Hindlimb muscle (tissue), 1 donor: ENCODE measurements at places on chromosomes 5 and 9.

DNA sequence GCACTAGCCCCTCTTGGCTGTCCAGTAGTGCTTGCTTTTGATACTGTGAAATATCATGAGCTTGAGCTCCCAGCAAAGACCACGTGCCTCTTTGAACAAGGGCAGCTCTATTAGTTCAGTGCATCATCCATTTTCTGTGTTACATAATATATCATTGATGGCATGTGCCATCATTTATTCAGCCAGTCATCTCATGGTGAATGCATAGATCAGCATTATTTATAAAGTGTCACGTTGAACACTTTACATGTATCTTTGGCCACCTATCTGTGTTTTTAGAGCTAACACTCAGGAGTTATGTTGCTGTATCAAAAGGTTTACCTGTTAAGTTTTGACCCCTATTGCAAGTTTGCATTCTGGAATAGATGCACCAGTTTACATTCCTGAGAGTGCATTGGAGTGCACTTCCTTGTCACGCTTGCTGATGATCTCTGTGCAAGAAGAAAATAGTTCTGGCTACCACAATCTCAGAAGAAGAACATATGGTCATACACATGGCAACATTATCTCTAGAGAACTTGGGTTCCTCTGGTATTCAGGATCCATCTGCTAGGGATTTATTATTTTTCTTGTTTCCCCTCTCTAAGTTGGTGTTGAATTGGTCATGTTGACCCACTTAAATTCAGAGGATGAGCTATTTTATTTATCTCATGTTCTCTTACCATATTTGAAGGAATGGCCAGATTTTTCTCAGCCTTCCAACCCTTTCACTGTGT is 120.9 kb downstream of the SH3GL2 start:
- DNase-seq, result no peak

DNA sequence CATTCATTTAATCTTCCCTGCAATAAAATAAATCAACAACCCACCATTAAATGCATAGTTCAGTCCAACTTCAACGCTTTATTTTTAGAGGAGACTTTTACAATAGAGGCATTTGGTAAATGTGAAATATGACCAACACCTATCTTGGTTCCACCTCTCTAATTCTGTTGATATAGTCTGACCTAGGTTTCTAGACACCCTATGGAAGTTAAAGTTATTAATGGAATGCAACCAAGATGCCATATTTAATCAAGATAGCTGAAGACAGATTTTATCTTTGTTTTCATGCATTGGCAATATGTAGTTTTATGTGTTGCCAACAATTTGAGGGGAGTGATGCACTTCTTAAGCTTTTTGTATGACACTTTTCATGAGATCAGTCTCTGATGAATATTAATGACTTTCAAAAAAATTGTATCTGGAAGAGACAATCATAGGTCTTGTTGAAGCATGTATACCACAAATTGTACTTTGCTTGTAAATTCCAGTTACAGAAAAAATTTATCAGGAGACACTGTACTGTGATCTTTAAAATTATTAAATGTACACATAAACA is 101.7 kb upstream of the IFNK start:
- DNase-seq, result no peak

DNA sequence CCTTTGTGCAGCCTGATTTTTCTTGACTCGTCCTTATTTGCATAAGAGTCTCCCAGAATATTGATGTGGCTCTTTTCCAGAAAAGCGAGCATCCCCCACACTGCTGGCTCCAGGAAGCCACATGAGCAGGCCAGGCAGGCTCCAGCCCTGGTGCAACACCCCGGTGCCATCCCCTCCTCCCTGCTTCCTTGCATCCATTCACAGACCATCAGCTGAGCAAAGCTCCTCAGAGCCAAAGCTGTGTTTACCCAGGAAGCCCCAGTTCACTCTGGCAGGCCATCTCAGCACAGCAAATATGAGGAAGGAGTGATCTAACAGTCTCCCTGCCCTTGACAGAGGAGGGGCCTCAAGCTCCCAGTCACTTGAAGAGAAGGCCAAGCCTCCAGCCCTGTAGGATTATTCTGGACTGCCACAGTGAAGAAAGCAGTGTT is 34.4 kb downstream of the INSYN2B start:
- DNase-seq, result peak; percentile 42

GRCh38 chr5:159993194-159993593 is 15.7 kb upstream of the TTC1 start:
- DNase-seq, result no peak
